ENCODE measurements at places on chromosomes 11 and 22.

- DNase-seq = peak; percentile 53
These were observed 205.5 kb downstream of the CTTN start for GRCh38 chr11:70603756-70604211.

GRCh38 chr22:34688825-34689224 lies 377.1 kb upstream of the ISX start:
- DNase-seq = peak; percentile 26

DNA sequence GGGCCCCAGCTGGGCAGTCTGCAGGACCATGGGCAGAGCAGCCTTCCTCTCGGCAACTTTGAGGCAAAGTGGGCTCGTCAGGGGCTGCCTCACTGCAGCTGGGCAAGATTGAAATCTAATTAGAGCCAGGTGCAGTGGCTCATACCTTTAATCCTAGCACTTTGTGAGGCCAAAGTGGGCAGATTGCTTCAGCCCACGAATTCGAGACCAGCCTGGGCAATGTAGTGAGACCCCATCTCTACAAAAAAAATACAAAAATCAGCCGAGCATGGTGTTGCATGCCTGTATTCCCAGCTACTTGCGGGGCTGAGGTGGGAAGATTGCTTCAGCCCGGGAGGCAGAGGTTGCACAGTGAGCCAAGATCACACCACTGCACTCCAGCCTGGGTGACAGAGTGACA lies 34.2 kb downstream of the ARHGAP8 start:
- no peak for DNase-seq

GRCh38 chr22:43198936-43199335 lies 12.0 kb upstream of the TTLL12 start:
- no peak for DNase-seq

- no peak for DNase-seq
These were observed 1181.9 kb downstream of the BRD1 start for GRCh38 chr22:48645766-48646165.

DNA sequence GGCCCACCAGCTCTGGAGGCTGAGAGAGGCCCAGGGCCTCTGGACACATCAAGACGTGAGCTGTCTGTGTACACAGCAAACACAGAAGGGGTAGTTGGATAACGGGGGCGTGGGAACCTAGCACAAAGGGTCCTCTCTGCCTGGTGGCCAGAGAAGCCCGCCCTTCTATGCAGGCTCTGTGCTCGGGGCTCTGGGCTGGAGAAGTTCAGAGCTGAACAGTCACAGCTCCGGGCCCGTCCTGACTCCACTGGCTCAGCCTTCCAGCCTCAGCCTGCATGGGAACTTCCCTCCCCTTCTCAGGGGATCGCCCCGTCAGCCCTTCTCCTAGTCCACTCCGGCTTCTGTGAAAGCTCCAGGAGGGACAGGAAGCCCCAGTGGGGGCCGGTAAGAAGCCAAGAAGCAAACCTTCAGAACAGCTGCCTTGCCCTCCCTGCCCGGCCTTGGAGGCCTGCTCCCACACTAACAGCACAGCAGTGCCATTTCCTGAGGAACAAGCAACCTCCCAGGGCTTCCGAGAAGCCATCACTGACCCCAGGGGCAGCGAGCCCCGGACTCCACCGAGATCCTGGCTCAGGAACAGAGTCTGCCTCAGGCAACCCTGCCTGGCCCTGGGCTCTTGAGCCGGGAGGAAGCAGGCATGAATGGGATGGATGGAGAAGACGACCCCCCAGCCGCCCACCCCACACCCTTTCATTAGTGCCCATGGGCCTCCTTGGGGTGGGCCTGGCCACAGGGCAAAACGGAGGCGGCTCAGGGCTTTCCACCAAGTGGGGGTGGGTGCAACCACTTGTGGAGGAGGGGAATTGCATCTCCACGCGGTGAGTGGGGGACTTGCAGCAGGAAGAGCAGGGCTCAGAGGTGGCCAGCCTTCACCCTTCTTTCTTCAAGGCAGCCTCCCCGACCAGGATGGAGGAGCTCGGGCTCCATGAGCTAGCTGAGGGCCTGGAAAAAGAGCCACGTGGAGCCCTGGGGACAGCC lies 119.8 kb downstream of the ST3GAL4 start:
- DNase-seq = no peak

DNA sequence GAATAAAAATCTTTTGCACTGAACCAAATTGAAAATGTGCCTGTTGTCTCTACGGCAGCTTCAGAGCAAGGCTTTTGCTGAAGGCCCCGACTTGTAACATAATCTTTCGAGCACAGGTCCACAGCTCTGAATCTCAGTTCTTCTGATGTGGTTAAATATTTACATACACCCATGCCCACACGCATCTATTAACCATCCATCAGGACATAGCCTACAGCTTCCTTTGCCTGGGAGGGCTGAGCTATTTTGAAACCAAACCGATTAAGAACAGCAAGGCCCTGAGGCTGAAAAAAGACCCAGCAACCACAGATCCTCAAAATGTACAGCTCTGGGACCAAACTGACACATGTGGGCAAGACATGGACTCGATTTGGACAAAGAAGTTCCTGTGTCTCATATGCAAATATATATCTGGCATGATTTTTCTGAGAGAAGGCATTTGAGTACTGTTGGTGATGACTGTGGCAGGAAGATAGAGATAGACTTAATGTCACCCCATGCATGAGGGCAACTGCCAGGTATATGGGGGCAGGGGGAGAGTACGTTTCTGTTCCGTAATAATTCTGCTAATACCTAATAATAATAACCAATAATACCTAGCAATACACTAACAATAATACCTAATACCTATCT lies 322.7 kb upstream of the PLET1 start:
- no peak for DNase-seq

GRCh38 chr11:93517611-93518010 lies 25.6 kb downstream of the SMCO4 start:
- DNase-seq = no peak

- DNase-seq = peak; percentile 15
These were observed at the start of gene CELSR1 for GRCh38 chr22:46537225-46537945. TSS of gene CELSR1 (minus strand) at chr22:46537620. CDS start at chr22:46537170, 450 bp downstream.

GRCh38 chr22:37051391-37052385 lies at the start of gene KCTD17:
TSS of gene KCTD17 (plus strand) at chr22:37051742. CDS start at chr22:37051761, 19 bp downstream.
- DNase-seq = peak; percentile 18

GRCh38 chr11:17748044-17748443 lies 13.5 kb downstream of the KCNC1 start:
- no peak for DNase-seq

GRCh38 chr11:35322318-35322979 lies 96.9 kb downstream of the SLC1A2 start:
- DNase-seq = no peak

GRCh38 chr11:44466531-44467205 lies 98.8 kb upstream of the CD82 start:
- no peak for DNase-seq

DNA sequence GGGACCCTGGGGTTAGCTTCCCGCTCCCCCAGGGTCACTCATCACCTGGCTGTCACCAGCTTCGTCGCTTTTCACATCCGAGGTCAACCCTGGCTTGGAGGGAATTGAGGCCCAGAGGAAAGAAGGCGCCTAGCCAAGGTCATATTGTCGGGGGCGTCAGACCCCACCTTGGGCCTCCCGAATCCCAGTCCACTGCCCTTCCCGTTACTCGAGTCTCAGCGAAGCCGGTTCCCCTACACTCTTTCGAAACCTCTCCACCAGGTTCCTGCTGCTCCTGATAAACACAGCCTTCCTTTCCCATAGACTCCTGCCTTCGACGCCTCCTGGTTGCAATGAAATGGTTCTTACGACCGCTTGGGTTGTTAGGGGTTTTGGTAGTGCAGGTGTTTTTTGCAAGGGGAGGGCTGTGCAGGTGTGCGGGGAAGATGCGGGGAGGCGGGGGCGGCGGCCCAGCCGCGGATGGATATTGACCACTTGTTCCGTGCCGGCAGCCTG lies 642 bp downstream of the NAA40 start:
- DNase-seq = no peak

DNA sequence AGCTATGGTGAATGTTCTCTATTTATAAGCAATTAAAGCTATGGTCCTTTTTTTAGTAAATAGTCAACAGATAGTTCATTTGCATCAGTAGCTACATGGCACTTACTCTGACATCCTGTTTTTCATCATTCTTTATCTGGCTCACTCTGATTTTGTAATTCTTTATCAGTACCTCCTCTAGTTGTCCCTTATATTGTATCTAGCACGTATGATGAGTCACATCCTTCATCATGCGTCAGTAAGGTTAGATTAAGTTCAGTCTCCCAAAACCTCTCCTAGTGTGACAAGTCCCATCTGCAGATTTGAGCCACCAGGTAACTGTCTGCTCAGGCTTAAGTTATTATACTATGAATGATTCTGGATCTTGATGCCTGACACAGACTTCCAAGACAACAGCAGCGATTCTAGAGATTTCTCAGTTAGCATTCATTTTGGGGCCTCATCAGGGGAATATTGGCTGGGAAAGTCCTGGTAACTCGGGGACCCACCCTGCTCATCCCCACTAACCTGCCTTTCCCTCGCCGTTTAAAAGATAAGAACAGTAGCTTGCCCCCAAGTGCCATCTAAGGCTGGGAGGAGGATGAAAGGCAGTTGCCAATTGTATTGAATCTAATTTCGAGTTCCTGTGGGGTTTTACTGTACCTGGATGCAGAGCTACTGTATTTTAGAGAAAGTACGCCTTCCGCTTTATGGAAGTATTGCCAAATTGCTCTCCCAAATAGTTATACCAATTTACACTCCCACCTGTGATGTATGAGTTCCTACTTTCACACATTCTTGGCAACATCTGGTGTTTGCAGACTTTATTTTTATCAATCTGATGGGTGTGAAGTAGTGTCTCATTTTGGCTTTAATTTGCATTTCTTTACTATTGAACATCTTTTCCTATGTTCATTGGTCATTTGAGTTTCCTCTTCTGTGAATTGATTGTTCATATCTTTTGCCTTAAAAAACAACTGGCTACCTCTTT lies 55.9 kb downstream of the ZC3H12C start:
- no peak for DNase-seq

DNA sequence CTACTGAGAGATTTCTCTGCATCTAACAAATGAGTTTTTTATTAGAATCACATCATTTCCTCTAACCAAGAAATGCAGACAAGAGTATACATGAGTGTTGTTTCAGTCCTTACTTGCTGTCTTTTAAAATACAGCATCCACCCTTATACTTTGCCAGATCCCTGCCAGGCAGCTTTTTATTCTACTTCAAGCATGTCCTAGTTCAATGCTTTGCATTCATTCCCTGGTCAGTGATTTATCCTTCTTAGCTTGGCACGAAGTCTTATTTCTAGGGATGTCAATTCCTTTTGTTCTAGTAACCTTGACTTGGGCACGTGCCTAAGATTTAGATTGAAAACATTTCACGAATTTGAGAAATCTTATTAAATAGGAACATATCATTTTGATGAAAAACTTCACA lies 307.2 kb upstream of the MPPED2 start:
- DNase-seq = no peak

DNA sequence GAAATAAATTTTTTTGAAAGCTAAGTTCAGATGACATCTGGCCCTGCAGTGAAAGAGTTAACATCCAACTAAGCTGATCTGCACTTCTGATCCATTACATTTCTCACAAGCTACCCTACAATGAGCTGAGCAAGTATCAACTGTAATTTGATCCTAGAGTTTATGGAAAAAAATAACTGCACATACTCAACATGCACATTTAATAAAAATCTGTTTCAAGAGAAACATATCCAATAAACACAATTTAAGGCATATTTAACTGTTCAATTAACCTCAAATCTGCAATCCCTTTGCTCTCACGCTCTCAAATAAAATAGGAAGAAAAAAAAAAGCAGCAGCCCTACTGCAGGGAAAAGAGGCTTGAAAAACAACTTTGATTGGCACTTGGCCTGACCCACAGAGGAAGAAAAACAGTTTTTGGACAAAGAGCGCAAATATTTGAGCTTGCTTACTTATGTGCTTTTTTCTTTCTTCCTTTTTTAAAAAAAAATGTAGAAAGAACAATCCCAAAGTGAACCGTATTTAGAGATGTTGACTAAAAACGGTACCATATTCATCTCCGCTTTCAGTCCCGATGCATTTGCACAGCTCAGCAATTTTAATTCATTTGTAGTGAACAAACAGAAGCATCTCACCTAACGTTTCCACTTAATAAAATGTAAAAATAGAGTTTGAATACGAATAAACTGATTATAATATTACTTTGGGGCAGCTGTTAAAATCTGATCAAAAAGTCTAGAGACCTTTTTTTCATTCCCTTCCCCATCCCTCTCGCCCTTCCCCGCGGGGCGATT lies 1.6 kb downstream of the SESN3 start:
- DNase-seq = no peak

- no peak for DNase-seq
These were observed 1078.7 kb downstream of the TBC1D22A start for GRCh38 chr22:47841156-47841555.

DNA sequence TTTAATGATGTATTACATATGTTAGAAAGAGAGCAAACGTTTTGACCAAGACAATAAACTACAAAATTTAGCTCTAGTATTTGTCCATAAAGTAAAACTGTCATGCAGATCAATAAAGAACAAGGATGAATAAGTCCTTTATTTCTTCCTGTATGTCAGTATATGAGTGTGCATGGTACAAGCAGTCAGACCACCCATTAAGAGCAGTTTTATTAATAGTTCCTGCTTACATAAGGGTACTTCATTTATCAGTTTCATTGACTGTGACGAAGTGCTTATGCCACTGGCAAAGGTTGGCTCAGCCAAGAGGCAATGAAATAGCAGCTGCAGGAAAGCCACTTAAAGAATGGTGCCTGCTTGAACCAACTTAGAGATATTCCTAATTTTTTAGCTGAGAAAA lies 913.0 kb upstream of the CNTN5 start:
- DNase-seq = peak; percentile 7

DNA sequence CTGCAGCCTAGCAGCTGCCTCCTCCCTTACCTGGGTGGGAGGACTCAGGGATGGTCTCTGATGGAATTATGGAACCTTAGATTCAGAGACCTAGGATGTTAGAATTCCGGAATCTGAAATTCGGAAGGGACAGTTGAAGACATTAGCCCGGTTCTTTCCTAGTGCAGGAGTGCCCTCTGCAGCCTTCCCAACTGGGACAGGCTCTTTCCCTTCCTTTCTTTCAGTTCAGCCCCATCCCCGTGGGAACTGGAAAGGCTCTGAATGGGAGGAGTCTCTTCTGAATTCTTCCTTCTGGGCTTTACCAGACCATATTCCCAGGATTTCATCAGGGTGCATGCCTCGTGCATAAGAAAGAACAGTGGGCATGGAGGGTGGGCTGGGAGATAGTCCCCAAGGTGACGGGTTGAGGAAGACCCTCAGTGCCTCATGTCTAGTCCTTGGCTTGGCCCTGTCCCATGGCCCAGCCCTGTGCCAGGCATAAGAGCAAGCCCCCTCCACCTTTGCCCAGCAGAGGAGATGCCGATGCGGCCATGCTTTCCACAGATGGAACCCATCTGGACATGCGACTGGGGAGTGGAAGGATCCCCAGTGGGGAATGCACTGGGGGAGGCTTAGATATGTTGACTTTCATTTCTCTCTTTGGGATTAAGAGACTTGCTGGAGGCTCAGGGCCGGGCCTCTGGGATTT lies 14.4 kb downstream of the DNAJB13 start:
- no peak for DNase-seq

DNA sequence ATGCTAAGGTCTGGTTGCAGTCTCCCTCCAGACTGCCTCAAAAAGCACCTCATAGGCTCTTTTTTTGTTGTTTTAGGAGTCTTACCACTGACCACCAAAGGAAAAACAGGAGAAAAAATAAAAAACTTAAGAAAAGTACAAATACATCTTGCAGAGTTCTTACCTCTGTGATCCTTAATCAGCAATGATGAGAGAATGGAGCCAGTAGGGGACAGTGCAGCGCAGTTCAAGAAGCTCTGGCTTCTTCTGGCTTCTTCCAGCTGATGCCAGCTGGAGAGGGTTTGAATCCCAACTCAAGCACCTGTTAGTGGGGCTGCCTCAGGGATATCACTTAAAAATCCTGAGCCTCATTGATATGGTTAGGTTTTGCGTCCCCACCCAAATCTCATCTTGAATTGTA lies 223.3 kb upstream of the ISX start:
- peak; percentile 46 for DNase-seq
